ENCODE measurements at places on chromosomes 6 and 20. TPM values are rescaled to one million over a fixed set of nuclear protein-coding genes. Genes with fewer than 3 reads are reported as not detected.

GRCh38 chr6:32953775-32954174, 878 bp upstream of the HLA-DMA start:
- H3K4me1 ChIP-seq: no peaks in the 10 kb centered on the region
- H3K27me3 ChIP-seq: no peaks in the 10 kb centered on the region
- no peaks in the 10 kb centered on the region for H3K36me3 ChIP-seq
- H3K27ac ChIP-seq: no peak overlapping the region
- no peak for DNase-seq
- H3K4me3 ChIP-seq: no peak overlapping the region

Gene UBD
- not detected for total RNA-seq

- H3K27me3 ChIP-seq: peaks cover 85% of the 10 kb centered on the region
- no peak overlapping the region for H3K4me3 ChIP-seq
- no peak overlapping the region for H3K27ac ChIP-seq
- peaks cover 3% of the 10 kb centered on the region for H3K4me1 ChIP-seq
- H3K36me3 ChIP-seq: no peaks in the 10 kb centered on the region
Observed at GRCh38 chr20:63008541-63009044, 1.8 kb upstream of the BHLHE23 start.

GRCh38 chr6:138600726-138601125, 101.4 kb upstream of the NHSL1 start:
- H3K4me1 ChIP-seq: no peaks in the 10 kb centered on the region
- H3K27ac ChIP-seq: no peak overlapping the region
- H3K4me3 ChIP-seq: no peak overlapping the region
- no peaks in the 10 kb centered on the region for H3K27me3 ChIP-seq

Gene ADGRF4
- total RNA-seq: not detected

- H3K4me3 ChIP-seq: no peak overlapping the region
- H3K27ac ChIP-seq: no peak overlapping the region
- no peaks in the 10 kb centered on the region for H3K4me1 ChIP-seq
- H3K36me3 ChIP-seq: no peaks in the 10 kb centered on the region
Observed at GRCh38 chr6:48881551-48881950, 581.5 kb downstream of the MMUT start.

DNA sequence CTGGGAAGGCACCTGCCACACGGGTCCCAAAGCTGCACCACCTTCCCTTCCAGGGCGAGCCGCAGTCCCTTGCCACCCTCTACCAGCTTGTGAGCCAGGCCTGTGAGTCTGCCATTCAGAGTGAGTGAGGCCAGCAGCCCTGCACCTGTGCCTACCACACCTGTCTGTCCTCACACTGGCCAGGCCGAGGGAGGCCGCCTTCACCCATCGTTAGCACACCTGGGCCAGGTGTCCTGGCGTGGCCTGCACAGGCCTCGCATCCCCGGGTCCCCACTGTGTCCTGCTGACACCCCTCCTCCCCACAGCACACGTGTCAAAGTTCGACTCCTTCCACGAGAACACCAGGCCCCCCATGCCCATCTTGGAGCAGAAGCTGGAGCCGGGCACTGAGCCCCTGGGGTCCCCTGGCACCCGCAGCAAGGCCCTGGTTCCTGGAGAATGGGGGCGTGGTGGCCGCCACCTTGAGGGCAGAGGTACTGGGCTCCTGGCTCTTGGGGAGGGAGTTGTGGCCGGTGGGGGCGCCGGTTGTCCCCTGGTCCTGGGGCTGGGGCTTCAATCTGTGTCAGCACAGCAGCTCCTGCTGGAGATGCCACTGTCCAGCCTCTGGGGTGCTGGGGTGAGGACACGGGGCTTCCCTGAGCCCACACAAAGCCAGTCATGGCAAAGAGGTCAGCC, 33.0 kb downstream of the CHRNA4 start:
- H3K27ac ChIP-seq: no peak overlapping the region
- H3K4me1 ChIP-seq: no peaks in the 10 kb centered on the region
- no peak overlapping the region for H3K4me3 ChIP-seq
- DNase-seq: no peak

Gene FAM184A
- total RNA-seq: 4.2 TPM
